ENCODE measurements at places on chromosomes 12 and 14.

DNA sequence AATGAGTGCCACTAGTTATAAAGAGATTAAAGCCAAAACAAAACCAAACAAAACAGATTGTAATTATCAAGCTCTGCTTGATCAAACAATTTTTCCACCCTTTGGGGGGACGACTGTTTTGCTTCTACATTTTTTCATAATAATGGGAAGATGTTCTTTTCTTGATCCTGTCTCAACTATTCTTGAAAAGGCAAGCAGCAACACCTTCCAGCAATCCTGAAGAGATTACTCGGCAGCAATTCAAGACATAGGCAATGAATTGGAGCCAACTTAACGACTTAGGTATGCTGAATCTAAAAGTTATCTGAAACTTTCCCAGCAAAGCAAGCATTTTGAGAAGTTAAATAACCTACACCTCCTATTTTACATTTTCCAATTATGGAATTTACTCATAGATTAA is 69.9 kb upstream of the SLC38A4 start:
- no peak for DNase-seq

GRCh38 chr12:49964849-49965624 is 3.4 kb downstream of the AQP5 start:
- no peak for DNase-seq

- DNase-seq = no peak
These were observed 65.8 kb upstream of the SLC8A3 start for GRCh38 chr14:70254476-70254961.

GRCh38 chr14:65496178-65496993 is 83.9 kb downstream of the FUT8 start:
- no peak for DNase-seq

GRCh38 chr12:119613319-119613936 is 19.9 kb downstream of the TMEM233 start:
- DNase-seq = no peak

DNA sequence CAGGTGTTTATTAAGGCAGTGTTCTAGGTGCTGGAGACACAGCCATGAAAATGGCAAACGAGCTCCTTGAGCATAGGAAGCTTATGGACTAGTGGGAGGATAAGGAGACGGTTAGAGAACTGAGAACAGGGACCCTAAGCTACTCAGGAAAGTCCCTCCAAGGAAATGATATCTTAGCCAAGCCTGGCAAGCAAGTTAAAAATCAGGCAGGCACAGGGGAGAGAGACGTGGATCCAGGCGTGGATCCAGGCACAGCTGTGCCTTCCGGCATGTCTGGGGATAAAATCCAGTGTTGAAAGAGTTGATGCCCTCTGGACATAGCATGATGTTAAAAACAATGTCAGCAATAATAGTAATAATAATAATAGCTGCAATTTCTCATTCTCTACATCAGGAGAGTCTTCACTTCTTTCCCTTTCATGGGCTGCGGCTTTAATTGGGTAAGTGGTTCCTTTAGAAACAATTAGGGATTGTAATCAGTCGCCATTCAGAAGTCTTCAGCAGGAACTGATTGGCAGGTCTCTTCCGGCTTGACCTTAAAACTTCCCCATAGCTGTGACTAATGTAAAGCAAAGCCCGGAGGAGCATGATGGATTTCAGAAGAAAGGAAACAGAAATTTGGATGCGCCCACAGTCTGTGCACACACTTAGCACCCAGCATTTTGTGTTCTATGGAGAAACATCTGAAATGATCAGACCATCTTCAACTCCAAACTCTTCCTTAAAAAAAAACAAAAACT is 230.2 kb downstream of the SLC41A2 start:
- no peak for DNase-seq

- no peak for DNase-seq
These were observed 44.0 kb downstream of the FOXN4 start for GRCh38 chr12:109264943-109265650.

DNA sequence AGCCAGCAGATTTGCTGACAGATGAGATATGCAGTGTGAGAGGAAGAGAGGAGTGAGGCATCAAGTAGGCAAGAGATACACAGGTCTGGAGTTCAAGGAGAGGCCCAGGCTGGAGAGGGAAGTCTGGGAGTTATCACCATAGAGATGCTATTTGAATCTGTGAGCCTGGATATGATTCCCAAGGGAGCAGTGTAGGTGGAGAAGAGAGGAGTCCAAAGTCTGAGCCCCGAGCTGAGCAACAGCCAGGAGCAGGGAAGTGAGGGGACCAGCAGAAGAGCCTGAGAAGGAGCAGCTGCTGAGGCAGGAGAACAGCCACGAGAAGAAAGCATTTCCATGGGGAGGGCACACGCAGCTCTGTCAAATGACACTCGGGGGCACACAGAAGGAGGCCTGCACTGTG is 20.2 kb upstream of the NXPH4 start:
- no peak for DNase-seq

GRCh38 chr14:94970941-94971730 is 186.2 kb downstream of the DICER1 start:
- DNase-seq = no peak
